ENCODE measurements at places on chromosomes 3 and 15.

DNA sequence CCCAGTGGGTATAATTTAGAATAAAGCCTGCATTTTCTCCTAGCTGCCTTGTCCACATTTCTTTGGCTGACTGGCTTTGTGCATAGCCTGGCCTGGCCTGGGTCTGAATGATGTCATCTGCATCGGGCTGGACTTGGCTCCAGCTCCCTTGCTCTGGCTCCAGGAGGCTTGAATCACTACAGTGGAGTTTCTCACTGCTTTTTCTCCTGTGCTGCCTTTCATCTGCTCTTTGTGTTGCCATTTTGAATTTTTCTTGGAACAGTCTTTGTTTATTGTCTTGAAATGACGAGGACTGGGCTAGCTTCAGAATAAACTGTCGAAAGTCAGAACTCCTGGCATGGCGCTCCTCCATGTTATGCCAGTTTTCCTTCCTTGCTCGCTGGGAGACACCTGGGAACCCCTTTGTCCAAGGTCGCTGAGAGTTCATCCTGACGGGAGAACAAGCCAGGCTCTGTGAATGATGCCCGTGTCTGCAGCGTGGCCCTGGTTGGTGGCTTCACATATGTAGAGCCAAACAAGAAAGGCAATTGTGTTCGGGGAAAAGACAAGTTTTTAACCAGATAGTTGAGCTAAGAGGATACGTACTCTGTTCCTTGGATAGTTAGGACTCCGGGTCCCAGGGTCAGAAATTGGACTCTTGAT lies 258.9 kb downstream of the PDZRN3 start:
- no peak for DNase-seq

DNA sequence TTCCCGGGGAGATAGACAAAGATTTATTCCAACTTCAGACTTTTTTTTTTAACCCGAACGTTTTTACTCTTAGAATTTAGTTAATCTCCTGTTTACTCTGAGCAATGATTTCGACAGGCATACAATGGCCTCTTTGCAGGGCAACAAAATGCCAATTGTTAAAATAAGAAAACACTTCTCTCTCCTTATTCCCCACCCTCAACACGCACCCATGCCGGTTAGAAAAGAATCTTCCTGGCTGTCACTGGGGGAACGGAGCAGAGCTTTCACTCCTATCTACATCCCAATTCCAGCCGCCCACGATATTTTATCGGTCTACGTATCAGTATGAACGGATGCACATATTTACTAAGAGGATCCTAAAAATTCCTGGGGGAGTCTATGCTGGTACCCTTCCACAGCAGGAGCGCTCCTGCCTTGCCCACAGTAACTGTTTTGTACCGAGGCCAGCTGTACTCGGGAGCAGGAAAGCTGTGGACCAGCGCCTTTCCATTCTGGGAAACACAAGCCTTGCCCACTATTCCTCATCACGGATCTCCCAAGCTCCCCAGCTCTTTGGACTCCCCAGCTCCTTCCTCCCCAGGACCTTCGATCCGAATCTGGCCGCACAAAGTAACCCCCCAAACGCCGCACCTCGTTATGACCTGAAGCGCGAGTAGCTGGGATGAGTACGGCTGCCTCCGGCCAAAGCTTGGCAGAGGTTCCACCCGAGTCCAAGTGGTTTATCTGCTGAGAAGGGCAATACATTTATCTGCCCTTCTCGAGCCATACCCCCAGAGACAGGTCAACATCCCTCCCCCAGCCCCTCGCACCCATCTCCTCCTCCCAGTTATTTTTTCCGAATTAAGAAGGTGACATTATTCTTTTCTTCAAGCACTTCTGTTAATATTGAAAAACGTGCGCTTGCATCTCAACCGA lies 2.2 kb upstream of the FOXB1 start:
- no peak for DNase-seq

GRCh38 chr3:81951106-81951505 lies 189.7 kb upstream of the GBE1 start:
- no peak for DNase-seq

GRCh38 chr15:95990833-95991232 lies 339.7 kb upstream of the NR2F2 start:
- no peak for DNase-seq

- no peak for DNase-seq
Measured at GRCh38 chr3:20022954-20023622, 11.0 kb upstream of the PP2D1 start.

- DNase-seq, result no peak
Measured at GRCh38 chr15:29750754-29751153, 71.5 kb downstream of the TJP1 start.

- DNase-seq, result no peak
Measured at GRCh38 chr3:148970271-148970670, 21.1 kb upstream of the GYG1 start.

Measured in foreskin keratinocyte (primary cell).